NCI-H187 treated with DMSO at 0.1 percent for 48 hours (cell line): ENCODE measurements at places on chromosomes 7 and 10.
A peak's percentile ranks its signal among the peaks of the same experiment; 100 is the strongest.

GRCh38 chr7:100366411-100367250 lies 6.7 kb upstream of the PILRA start:
- DNase-seq: no peak

GRCh38 chr7:132395361-132395760 lies 180.9 kb downstream of the PLXNA4 start:
- DNase-seq: no peak

DNA sequence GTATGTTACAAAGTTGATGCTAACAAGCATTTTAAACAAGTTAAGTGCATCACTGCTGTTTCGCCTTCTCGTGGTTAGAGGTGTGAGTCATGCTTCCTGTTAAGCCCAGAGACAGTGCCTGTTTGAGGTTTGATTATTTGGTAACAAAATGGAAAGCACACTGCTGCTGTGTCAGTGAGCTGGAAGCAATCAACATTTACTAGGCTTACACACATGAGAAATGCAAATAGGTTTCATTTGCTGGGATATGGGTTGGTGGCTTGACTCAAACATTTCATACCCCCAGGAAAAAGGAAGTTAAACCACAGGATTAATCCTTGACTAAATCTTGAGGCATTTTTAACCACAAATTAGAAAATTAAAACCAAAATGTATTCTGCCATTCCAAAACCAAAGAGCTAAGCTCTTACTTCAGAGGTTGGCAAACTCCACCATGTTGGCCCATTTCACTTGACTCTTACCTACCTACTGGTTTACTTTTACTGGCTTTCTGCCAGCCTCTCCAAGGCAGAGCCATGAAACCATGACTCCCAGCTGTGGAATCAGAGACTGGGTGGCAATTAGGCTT lies 139.2 kb downstream of the ETV1 start:
- DNase-seq: no peak

GRCh38 chr7:158074896-158075632 lies 512.6 kb downstream of the PTPRN2 start:
- no peak for DNase-seq

DNA sequence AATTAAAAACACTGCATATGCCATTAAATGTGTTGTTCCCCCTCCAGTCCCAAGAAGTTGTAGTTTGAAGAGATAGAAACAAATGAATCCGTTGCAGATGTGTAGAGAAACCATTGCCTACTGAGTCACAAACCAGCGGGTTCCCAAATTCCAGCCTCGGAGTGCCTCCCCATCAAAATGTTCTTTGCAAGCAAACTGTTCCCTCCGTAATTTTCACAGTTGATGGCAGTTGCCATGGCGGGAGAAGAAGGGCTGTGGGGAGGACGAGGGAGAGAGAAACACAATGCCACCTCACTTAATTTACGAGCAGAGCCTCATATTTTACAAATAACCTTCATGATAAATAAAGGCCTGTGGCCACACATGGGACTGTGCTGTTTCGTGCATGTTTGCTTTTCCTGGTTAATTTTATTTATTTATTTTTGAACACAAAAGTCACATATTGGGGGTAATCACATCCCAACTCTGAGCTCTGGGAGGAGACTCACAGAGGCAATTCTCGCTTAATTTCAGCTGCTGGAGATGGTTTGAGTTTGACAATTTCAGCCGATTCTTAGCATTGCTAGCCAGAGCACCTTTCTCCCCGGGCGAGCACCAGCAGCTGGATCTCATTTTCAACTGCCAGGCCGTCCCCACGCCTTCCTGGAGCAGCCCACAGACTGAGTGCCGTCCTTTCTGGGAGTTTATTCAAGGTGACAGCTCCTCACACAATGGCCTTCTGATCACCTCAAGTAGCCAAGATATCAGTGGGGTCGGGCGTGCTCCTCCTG lies 1084.2 kb downstream of the KCNMA1 start:
- DNase-seq: no peak

DNA sequence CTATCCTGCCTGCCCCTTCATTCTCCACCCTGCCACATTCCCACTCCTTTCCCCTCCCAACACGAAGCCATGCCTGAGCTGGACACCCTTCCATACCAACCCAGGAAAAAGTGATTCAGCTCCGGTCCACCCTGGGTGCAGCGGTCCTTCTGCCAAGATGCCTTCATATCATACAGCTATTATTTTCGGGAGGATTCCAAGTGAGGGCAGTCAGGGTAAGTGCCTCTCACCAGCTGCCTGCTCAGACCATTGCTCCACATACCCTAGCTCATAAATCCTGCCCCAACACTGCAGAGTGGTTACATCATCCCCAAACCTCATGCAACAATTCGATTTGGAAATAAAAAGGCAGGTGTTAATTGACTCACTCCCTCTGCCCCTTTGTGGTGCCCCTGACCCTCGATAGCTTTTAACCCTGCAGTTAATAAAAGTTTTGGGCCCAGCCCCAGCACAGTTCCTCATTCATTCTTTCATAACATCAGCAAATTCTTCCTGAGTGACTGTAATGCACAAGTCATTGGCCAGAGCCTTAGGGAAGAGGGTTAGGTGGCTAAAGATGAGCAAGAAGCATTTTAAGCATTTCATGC lies 42.6 kb downstream of the ZNF503 start:
- no peak for DNase-seq

- peak; percentile 22 for DNase-seq
Observed at GRCh38 chr10:22320591-22321155, at the start of gene BMI1. Gene BMI1 (plus strand): TSS chr10:22321099. CDS start chr10:22326450, 5,351 bp downstream.

GRCh38 chr10:96560966-96561887 lies 25.6 kb downstream of the TM9SF3 start:
- no peak for DNase-seq

DNA sequence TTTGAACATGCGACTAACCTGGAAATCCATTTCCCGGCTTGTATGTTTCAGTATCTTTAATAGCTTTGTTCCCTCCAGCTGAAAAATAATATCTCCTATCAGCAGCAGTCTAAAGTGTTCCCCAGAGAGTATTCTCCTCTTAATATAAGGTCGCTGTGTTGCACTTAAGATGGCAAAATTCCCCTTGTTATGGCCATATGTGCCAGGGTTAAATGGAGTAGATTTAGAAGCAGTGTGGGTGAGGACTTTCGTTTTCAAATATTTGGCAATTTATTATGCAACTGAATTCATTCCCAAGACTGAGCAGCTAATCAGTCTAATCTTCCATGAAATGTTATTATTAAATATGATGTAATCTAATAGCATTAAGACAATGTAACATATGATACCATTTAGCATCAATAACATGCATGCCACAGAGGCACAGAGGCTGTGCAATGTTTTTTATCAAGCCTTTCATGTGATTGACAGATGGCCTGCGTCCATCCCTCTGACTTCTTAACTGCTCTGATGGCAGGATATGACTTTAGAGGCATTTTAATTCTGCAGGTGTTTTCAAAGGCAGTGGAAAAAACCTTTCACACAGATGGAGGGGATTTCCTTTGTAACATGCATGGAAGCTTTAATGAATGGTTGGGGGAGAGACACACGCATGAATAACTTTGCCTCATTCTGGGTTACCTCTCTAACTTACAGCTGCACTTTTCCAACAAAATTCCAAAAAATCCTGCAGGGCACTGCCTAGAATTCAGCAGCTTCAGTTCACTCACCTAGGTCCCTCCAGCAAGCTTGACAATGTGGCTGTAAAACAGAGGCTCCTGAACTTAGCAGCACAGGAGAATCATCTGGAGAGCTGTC lies 55.1 kb upstream of the ZPBP start:
- DNase-seq: no peak

- peak; percentile 20 for DNase-seq
Observed at GRCh38 chr7:18420748-18421147, 74.8 kb upstream of the HDAC9 start.

DNA sequence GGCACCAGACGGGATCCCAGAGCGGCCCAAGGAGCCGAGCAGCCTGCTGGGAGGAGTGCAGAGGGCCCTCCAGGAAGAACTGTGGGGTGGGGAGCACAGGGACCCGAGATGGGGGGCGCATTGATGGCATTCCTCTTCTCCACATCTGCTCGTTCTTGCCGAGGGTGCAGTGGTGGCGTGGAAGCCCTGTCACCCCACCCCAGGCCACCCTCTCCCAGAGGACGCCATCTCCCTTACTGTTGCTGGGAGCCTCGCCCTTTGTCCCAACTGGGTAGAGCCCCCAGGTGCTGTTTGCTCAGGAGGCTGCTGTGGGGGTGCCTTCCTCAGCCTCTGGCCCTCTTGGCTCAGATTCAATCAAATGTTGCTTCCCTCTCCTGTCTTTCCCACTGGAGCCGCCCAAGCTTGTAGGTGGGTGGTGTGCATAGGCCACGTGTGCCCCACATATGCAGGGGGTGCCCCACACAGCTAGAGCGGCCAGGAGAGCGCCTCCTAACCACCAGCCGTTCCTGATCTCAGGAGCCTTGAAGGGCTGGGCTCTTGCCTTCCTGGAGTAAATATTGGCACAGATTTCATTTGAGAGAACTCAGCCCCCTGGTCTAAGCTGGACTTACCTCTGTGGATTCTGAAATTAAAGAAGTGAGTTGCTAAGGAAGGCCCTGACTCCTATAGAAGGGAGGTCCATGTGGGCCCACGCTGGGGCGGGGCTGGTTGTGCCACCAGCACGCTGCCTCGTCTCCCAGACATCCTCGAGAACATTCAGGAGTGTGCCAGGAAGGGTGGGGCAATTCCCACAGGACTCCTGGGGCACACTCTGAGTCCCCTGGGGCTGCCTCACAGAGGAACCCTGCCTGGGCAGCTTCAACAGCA lies 39.2 kb downstream of the ZNF467 start:
- no peak for DNase-seq

- DNase-seq: no peak
Observed at GRCh38 chr7:105782391-105783042, 93.9 kb downstream of the ATXN7L1 start.
